ENCODE measurements at places on chromosomes 1 and 21.

GRCh38 chr1:234683861-234684632, 74.1 kb upstream of the IRF2BP2 start:
- DNase-seq, result peak; percentile 94

DNA sequence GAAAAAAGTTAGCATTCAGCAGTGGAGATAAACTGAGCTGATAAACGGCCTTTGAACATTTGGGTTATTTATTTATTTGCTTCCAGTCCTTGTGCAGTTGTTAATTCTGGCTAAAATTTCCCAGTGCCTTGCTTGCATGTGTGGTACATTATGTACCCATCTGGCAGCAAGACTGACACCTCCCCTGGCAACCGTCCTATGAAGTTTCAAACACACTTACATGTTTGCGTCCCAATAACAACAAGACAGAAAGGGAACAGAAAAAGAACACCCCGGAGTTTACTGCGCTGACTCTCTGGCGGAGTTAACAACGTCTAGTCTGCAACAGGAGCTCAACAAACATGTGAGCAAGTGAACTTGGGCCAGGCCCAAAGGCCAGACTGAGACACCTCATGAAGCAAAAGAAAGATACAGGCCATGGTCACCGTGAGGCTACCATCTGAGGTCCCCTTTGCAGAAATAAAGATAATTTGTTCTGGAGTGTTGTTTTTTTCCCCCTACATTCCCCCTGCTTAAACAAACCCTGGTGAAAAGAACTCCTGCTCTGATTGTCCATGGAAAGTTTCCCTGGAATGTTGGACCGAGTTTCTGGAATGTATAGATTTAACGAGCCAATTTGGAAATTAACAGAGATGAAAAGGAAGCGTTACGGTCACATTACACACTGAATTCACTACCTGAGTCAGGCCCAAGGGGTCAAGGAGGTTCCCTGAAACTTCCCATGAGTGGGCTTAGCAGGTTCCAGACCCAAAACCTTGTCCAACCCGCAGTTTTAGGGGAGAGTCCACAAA, 33.4 kb downstream of the TRABD2B start:
- peak; percentile 49 for DNase-seq

DNA sequence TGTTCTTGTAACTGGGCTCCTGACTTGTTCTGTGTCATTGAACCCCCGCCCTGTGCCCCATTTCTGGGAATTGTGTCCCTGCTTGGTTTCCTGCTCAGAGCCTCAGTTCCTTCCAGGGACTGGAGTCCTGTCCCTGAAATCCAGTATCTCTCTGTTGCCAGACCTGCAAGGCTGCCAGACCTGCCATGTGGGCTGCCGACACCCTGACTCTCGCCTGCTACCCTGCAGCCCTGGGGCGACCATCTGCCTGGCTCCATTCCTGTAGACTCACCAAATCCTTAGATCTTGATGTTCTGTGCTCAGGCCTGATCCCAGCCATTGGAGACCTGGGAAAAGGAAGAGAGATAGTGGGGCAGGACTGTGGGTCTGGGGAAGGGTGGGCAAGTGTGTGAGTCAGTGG, 383.3 kb upstream of the PROX1 start:
- DNase-seq, result no peak

GRCh38 chr1:43577655-43578542, 47.2 kb downstream of the PTPRF start:
- no peak for DNase-seq

Measured in lower leg skin (tissue), 4 donors.